Ascending aorta (tissue), 2 donors: ENCODE measurements at places on chromosomes 7 and 10.
A peak's percentile ranks its signal among the peaks of the same experiment; 100 is the strongest.

GRCh38 chr7:115135769-115136410 lies 214.0 kb downstream of the MDFIC start:
- DNase-seq, result no peak

GRCh38 chr10:35511647-35512046 lies 93.5 kb upstream of the GJD4 start:
- no peak for DNase-seq

DNA sequence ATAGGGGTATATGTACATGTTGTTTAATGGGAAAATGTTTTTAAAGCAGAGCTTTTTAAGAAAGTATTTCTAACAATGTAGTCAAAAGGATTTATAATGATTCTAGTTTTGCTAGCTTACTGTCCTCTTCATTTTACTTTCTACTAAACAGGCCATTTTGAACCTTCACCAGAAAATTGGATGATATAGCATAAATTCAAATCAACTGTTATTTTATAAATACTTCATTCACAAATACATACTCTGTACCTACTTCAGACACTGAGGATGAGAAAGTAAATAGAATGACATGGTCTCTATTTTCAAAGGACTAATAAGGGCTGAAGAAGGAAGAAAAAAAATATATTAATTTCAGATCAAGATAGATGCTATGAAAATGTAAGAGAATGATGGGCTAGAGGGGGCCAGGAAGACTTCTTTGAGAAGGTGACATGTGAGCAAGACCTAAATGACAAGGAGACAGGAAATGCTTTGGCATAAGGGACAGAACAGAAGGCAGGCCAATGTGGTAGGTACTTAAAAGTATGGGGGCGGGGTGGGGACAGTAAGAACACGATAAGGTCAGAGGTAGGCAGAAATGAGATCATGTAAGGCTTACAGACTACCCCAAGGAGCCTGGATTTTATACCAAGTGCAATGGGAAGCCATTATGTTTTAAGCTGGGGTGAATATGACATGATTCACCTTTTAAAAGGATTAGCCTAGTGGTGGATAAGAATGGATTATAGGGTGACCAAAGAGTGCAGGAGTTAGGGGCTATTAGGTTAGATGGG lies 5.2 kb downstream of the NAMPT start:
- no peak for DNase-seq

DNA sequence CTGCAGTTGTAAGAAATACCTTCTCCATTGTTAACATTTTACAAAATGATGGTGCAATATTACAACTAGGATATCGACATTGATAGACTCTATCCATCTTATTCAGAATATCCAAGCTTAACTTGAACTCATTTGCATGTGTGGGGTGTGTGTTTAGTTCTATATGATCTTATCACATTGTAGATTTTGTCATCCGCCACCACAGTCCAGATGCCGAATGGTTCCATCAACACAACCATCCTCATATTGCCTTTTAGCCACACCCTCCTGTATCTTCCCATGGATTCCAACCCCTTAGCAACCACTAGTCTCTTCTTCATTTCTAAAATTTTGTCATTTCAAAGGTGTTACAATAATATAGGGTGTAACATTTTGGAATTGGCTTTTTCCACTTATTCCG lies 452.9 kb upstream of the AKR1E2 start:
- no peak for DNase-seq

GRCh38 chr7:66732439-66732838 lies 8.1 kb upstream of the RABGEF1 start:
- DNase-seq, result no peak

GRCh38 chr7:76065016-76065612 lies 17.2 kb downstream of the MDH2 start:
- no peak for DNase-seq

GRCh38 chr10:31723106-31723750 lies 205.4 kb downstream of the ARHGAP12 start:
- DNase-seq, result no peak

DNA sequence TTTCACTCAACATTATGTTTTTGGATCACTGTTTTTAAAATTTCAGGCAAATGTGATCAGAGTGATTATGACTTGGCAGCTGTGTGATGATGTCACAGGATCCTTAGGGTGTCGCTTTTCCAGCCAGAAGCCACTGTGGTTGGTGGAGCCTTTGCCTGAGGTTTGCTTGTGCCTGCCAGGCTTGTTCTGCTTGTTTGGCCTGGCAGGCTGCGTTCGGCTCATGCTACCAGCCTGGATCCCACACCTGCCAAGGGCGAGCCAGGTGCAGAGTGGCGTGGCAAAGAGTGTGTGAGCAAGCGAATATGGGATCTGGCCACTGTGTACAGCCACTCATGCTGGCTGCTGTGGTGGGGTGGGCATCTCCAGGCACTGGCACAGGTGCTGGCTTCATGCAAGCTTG lies 55.7 kb downstream of the ADK start:
- no peak for DNase-seq

GRCh38 chr7:140506788-140507464 lies 27.6 kb upstream of the MKRN1 start:
- DNase-seq, result peak; percentile 70

- DNase-seq, result no peak
Observed at GRCh38 chr7:29853789-29854188, 47.5 kb downstream of the WIPF3 start.

DNA sequence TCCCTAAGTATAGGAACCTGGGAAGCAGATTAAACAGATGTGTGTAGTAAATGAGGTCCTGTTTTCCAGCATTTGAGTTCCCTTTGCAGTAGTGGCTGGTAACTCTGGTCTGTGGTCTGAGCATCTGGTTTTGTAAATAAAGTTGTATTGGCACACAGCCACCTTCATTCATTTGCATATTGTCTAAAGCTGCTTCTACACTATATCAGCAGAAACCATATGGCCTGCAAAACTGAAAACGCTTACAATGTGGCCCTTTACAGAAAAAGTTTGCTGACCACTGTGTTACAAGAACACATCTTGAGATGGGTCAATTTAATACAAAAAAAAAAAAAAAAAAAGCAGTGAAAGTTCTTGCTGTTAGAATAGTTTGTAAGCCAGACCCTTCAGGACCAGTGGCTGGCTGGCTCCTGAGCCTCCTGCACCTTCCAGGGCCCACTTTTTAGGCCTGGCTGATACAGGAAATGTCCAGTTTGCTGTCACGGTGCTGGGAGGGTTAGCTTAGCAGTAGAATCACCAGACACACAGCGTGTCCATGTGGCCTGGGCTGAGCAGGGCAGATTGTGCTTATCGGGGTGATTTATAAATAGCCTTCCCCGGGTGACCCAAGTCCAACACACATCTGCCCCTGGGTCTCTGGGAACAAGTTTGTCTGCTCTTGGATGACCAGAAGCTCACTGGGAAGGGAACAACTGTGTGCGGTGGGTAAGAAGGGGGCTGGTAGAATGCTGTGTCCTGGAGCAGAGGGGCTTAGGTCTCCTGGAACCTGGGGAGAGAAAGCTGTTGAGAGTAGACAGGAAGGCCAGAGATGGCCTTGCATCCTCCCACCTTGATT lies 1.4 kb downstream of the C10orf71 start:
- no peak for DNase-seq

- DNase-seq, result no peak
Observed at GRCh38 chr10:77005871-77006270, 631.7 kb downstream of the KCNMA1 start.

DNA sequence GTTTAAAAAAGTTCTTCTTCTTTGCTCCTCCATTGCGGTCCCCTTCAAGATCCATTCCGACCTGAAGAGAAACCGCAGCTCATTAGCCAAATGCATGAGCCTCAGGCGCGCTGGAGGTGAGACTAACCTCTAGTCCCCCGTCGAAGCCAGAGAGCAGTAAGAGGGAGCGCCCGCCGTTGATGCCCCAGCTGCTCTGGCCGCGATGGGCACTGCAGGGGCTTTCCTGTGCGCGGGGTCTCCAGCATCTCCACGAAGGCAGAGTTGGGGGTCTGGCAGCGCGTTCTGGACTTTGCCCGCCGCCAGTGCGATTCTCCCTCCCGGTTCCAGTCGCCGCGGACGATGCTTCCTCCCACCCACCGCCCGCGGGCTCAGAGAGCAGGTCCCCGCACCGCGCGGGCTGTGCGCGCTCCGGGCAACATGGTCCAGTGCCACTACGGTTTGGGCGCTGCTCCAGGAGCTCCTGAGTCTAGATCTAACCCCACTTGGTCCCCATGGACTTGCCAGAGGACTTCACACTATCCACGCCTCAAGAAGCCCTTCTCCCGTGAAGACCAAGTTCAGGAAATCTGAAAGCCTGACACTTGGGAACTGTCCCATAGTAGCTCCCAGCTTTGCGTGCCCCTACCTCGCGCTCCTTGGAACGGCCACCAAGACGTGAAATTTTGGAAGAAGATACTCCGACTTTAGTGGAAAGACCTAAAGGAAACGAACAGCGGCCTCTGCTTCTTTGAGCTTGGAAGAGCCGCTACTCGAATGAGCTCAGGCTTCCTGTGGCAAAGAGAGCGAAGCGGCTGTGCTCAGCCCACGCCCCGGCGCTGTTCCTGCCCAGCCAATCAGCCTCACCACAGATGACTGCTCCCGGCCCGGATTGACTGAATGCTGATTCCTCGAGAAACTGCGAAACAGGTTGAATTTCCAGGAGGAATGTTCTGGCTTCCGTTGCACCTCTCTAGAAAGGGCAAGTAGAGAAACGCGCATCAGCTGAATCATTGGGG lies at the start of gene ABCB1:
ABCB1 (minus strand) TSS at position 755 of the 995 bp plus-strand sequence; CDS start at position 55, 700 bp downstream.
- no peak for DNase-seq

GRCh38 chr7:6284461-6285360 lies 12.3 kb upstream of the CYTH3 start:
- DNase-seq, result no peak

- DNase-seq, result no peak
Observed at GRCh38 chr10:73424478-73424877, 8.9 kb downstream of the MSS51 start.

DNA sequence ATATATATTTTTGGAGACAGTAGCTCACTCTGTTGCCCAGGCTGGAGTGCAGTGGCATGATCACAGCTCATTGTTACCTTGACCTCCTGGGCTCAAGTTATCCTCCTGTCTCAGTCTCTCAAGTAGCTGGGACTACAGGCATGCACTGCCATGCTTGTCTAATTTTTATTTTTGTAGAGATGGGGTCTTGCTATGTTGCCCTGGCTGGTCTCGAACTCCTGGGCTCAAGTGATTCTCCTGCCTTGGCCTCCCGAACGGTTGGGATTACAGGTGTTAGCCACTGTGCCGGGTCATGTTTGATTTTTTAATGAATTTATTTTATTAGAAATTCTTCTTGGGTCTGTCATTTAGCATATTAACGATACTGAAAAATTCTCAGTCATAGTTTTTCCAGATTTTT lies 70.5 kb downstream of the TMEM270 start:
- no peak for DNase-seq

- DNase-seq, result no peak
Observed at GRCh38 chr7:108234281-108234680, 104.1 kb upstream of the LAMB4 start.
